Activated naive CD8-positive, alpha-beta T cell treated with anti-CD3 and anti-CD28 coated beads for 36 hours (primary cell): ENCODE measurements at places on chromosomes 11 and 22.
A peak's percentile ranks its signal among the peaks of the same experiment; 100 is the strongest.

- no peak for DNase-seq
Observed at GRCh38 chr11:122146475-122146874, 30.5 kb upstream of the BLID start.

GRCh38 chr11:21489416-21490115 is 703.3 kb upstream of the ANO5 start:
- DNase-seq = no peak

DNA sequence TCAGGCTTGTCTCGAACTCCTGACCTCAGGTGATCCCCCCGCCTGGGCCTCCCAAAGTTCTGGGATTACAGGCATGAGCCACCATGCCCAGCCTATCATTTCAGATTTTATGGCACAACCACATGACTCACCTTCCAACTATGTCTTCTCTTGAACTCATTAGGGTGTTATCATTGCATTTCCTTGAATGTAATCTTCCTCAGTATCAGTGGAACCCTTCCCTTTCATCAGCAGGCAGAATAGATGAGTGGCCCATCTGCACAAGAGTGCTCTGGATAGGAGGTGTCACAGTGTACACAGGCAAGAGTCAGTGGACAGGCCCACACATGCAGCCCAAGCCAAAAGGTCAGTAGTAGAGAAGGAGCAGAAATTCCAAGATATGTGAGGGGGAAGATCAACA is 29.1 kb upstream of the AQP11 start:
- DNase-seq = no peak

GRCh38 chr22:19663286-19663815 is 51.0 kb upstream of the SEPTIN5 start:
- no peak for DNase-seq

DNA sequence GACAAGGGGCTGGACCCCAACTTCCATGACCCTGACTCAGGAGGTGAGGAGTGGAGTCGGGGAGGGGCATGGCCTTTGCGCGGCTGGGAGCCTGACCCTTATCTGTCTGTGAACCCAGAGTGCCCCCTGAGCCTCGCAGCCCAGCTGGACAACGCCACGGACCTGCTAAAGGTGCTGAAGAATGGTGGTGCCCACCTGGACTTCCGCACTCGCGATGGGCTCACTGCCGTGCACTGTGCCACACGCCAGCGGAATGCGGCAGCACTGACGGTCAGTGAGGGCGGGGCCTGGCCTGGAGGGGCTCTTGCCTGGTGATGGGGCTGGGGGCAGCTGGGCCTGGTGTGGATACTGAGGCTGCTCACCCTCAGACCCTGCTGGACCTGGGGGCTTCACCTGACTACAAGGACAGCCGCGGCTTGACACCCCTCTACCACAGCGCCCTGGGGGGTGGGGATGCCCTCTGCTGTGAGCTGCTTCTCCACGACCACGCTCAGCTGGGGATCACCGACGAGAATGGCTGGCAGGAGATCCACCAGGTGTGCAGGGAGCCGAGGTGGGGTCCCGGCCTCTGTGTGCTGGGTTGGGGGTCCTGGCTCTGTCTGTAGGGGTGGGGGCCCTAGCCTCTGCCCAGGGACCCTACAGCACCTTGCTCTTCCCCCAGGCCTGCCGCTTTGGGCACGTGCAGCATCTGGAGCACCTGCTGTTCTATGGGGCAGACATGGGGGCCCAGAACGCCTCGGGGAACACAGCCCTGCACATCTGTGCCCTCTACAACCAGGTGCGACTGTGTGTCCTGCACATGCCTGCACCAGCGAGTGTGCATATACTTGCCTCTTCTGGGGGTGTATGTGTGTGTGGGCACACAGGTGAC is 6.3 kb downstream of the SHANK3 start:
- DNase-seq = no peak

GRCh38 chr11:49533204-49533603 is 324.8 kb upstream of the FOLH1 start:
- DNase-seq = no peak

DNA sequence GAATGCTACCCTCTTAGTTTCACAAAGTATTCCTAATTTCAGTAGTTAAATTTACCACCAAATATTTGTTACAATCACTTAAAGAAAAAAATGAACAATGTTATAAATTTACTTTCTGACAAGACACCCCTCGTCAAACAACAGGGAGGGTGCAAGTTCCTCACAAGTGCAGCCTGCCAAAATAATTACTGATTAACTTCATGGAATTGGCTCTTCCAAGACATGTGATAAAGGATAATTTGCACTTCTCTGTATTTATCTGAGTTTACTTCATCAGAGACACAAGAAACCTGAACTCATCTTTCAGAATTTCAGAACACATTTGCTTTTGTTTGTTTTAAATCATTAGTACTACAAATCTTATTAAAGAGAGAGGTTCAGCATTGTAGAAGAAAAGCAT is 66.5 kb downstream of the LARGE2 start:
- DNase-seq = no peak

- no peak for DNase-seq
Observed at GRCh38 chr22:43658823-43659222, 153.3 kb downstream of the EFCAB6 start.

DNA sequence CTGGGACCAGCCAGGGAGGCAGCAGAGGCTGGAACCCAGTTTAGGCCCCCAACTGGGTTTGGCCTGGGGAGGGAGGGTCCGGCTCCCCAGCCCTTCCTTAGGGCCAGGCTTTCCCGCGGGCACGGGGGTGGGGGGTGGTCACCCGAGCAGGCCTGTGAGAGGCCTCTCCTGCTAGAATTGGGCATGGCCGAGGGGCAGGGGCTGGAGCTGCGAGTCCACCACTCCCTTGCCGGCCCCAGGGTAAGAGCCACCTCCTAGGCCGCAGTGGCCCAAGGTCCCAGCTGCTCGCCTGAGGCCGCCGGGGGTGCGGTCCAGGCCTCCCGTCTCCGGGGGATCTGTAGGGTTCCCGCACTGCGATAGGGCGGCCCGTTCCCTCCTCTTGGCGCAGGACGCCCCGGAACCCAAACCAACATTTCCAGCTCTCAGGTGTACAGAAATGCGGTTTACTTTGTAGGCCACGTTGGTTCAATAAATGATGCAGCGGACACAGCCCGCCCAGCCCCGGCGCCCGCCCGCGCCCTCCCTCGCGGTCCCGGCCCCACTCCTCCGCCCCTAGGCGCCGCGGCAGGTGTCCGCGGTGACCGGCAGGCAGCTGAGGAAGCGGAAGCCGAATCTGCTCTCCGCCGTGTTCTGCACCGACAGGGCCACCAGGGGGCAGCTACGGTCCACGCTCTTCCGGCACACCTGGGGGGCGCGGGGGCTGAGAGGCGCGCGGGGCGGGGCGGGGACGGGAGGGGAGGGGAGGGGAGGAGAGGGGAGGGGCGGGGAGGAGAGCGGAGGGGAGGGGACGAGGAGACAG is 5.9 kb downstream of the LMNTD2 start:
- DNase-seq = peak; percentile 80

- peak; percentile 26 for DNase-seq
Observed at GRCh38 chr22:38218661-38219622, 17.1 kb downstream of the MAFF start.

GRCh38 chr22:19761725-19762567 is 1.4 kb downstream of the TBX1 start:
- DNase-seq = no peak

DNA sequence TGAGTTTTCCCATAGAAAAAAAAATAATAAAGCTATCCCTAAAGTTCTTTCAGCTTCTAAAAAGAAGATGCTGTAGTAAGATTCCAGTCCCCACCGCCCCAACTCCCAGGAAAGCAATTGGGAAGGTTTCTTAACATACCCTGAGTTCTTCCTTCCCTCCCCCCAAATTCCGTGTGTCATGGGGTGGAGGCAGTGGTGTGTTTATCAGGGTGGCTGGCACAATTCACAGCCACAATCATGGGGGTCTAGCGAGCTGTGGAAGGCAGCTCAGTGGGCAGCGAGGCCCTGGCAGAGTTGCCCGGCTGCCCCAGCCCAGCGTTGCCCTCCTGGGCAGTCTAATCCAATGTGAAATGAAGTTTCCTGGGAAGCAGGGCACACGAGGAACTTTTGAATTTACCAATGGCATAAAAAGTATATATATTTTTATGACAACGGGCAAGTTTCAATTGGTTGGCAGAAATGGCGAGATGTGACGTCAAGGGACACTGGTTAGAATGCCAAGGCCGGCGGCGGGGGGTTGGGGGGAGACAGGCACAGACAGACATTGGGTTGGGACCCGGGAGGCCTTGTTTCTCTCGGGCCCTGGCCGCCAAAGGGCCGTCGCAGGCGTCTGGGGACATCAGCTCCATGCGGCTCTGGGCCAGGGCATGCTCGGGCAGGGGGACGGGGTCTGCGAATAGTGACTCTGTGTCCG is 80.7 kb upstream of the PPARA start:
- peak; percentile 51 for DNase-seq

DNA sequence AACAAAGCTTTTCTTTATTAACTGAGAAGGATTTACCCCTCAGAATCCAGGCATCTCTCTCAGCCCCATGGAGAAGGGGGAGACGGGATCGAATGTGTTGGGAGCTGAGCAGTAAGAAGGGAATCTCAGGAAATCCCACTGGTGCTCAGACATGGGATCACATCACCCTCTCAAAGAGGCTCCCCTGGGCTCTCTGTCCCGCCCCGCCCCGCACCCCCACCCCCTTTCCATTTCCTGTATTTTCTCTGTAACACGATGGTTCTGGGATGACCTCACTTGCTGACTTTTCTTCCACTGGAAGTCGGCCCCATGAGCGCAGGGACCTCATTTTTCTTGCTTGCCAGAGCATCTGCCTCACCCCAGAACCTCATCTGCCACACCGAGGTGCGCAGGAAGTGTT is 100.0 kb downstream of the RPS6KA4 start:
- DNase-seq = no peak

GRCh38 chr11:61696602-61697001 is 16.4 kb downstream of the DAGLA start:
- no peak for DNase-seq

DNA sequence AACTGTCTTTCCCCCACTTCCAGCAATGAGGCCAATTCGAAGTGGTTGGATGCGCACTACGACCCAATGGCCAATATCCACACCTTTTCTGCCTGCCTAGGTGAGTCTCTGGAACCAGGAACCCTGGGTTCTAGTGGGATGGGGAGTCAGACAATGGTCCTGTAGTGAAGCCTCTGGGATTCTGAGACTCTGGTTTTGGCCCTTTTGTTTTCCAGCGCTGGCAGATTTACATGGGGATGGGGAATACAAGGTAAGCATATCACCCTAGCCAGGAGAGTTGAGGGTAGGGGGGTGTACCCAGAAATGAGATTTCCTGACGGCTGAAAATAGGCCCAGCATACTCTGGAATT is 530 bp downstream of the BBS1 start:
- DNase-seq = no peak

DNA sequence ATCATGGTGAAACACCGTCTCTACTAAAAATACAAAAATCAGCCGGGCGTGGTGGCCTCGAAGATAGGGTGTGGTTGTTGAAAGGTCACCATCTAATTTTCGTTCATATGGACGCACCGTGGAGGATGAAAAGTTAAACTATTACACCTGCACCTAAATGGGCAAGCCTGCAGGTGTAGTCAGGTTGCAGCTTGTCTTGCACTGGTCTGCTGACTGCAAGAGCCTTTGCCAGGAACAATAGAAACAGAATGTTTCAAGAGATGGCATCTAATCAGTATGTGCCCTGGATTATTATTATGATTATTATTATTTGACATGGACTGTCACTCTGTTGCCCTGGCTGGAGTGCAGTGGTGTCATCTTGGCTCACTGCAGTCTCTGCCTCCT is 908 bp downstream of the NADSYN1 start:
- DNase-seq = no peak

GRCh38 chr11:60390419-60390818 is 5.8 kb upstream of the MS4A14 start:
- no peak for DNase-seq

- no peak for DNase-seq
Observed at GRCh38 chr11:16154715-16155396, 201.5 kb downstream of the SOX6 start.

DNA sequence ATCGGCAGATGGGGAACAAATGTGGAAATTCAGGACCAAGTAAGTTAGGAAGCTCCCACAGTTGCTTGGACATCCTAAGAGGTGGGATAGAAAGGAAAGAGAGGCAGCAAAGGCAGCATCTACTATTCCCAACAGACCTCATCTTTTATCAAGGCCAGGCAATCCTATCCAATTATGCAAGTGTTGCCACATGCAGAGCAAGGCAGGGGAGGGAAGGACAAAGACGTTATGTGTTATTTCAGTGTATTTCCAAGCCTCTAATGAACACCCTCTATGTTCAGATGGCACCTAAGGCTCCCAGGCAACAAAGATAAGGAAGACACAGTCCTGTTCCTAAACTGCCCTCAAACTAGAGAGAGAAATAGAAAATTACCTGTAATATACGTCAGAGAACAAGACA is 9.2 kb downstream of the TIGD3 start:
- DNase-seq = no peak
